ENCODE measurements at places on chromosomes 1 and 21.
A peak's percentile ranks its signal among the peaks of the same experiment; 100 is the strongest.

DNA sequence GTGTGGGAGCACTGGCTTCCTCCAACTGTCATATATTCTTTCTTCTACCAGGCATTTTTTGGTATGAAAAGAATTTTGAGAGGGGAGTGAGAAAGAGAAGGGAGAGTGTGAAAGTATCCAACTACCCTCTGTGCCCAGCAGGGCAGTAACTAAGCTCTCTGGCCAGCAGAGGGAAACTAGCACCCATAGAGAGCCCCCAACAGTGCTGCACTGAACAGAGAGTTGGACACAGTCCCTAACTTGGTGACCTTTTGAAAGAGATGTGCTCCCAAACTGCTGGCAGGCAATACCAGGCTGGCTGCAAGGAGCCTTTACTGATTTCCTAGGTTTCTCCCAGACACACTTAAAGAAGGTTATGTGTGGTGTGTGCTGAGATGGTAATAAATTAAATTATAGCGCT, 118.8 kb upstream of the PBX1 start:
- no peak for DNase-seq

DNA sequence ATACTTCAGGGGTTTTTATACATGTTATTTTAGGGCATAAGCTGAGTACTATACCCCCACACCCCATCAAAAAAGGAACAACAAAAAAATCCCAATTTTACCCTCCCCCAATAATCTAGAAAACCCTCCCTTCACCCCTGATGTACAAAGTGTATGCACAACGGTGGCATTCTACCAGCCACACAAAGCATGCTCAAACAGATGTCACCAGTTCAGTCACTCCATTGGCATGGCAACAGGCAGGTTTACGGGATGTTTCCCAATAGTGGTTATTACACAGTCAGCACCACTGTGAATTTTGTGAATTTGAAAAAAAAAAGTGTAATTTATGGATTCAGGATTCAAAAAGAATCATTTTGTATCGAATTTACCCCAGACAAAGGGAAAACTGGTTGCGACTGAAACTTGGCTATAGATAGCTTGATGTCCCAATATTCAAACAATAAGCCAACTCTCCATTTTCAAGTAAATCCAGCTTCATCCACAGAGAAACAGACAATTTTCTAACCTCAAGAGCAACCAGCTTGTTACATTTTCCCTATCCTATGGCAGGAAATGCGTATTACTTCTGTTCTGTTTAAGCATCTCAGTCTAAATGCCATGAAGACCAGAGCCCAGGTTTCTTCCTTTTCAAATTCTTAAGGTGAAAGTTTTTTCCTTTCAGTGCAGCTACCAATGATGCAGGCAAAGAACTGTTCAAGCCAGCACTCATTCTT, 34.0 kb upstream of the SLC45A3 start:
- DNase-seq, result no peak

DNA sequence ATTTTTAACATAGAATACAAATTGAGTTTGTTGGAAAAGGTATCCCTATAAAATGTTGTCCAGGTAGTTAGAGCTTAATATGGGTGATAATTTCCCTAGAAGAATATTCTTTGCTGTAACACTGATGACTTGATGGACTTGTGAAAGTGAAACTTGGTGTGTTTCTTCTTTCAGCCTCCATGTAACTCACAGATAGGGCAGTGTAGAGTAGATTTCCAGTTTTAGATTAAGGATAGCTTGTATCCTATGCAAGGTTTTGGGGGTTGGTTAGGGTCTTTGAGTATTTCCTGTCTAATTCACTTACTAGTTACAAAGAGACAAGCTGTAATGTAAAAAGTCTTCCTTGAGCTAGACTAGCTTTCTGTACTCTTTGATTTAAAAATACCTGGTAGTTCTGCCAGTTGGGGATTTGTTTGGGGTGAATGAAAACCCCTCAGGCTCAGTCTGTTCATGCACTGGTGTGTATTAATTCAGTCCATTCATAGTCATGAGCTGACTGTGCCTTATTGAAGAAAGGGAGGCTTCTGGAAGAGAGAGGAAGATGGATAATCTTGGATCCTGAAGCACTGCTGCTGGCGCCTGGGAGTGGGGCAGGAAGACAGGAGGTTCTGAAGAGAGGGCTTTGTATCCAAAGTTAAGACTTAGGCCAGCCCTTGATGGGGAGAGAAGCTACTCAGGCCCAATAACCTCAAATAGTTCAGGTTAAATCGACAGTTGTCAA, 83.6 kb downstream of the CAMTA1 start:
- no peak for DNase-seq

- peak; percentile 28 for DNase-seq
These were observed 53.8 kb upstream of the MROH9 start for GRCh38 chr1:170881268-170882265.

DNA sequence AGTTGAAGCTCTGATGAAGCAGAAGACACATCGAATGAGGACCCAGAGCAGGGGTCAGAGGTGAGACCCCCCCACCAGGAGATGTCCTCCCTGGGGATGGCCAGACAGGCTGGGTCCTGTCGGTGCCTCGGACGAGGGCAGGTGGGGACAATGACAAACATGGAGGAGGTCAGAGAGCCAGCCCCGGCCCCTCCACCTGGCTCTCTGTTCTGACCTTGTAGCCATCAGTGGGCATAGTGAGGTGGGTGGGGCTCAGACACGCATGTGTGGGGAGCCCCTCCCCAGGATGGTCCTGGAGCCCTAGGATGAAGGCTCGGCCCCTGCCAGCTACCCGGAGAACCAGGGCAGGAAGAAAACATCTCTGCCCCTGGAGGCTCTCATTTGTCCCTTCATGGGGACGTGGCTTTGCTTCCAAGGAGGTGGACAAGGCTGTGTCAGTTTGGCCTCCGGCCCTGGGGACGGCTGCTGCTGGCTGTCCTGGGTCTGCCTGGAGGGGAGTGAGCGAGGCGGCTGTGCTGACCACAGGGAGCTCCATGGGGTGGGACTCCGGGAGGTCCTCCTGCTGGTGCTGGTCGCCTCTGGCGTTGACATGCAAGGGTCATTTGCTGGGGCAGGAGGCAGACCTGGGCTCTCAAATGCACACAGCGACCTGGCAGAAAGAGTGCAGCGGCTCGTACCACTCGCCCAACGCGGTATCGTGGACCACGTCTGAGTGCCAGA, 2.6 kb downstream of the KRTAP10-6 start:
- no peak for DNase-seq

GRCh38 chr1:173469656-173470055, 7.5 kb upstream of the PRDX6 start:
- no peak for DNase-seq

DNA sequence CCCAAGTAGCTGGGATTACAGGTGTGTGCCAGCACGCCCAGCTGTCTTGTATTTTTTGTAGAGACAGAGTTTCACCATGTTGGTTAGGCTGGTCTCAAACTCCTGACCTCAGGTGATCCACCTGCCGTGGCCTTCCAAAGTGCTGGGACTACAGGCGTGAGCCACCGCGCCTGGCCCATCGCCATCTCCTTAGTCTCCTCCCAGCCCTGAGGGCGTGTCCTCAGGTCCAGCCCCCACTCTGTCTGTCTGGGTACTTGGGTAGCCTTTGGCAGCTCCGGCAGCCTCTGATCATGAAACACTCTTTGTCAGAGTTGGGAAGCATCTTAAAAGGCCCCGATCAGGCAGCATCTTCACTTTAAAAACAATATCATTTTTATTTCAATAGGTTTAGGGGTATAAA, 90.3 kb upstream of the DISP3 start:
- DNase-seq, result no peak

GRCh38 chr1:62841587-62842169, 57.7 kb downstream of the ATG4C start:
- DNase-seq, result peak; percentile 27

DNA sequence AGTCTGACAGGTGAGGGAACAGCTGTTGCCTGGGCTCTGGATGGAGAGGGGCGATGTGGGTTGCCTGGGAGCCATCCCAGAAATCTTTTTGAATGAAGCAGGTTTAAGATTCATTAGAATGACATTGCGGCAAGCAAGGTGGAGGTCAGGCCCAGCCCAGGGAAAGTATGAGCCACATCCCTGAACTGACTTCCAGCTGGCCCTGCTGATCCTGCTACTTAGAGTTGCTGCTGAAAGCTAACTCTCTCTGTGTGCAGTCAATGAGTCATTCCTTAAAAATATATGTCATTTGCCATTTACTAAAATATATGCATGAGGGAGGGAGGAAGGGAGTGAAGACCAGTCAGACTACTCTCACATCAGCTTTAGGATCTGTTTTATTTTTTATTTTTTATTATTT, 54.3 kb upstream of the RAB3GAP2 start:
- DNase-seq, result no peak

GRCh38 chr1:168960595-168960994, 145.9 kb upstream of the ATP1B1 start:
- no peak for DNase-seq

DNA sequence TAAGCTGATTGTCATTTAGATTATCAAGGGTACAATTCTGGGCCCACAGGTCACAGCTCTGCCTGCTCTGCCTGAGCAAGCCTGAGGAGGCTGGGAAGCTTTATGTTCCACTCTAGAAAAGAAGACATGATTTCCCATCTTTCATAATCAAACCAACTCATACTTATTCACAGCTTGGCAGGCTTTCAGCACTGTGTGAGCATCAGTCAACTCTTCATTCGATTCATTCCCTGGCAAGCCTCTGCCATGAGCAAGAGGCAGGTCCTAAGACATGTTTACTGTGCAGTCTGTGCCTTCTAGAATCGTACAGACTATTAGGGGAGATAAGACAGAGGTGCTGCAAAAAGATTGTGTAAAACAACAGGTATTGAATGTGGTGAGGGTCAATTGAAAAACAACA, 24.5 kb upstream of the KIRREL1 start:
- no peak for DNase-seq

DNA sequence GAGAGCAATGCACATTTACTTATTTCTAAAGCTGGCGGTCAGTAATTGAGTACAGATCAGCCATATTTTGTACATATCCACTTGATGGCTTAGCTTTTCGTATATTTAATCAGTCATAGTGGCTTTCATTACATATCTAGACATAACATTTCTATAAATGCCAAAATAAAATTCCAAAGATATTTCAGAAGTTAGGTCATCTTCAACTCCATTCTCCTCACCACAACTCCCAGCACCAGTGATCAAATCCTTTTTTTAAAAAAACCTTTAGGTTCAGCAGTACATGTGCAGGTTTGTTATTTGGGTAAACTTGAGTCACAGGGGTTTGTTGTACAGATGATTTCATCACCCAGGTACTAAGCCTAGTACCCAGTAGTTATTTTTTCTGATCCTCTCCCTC, 53.9 kb upstream of the GNG4 start:
- peak; percentile 48 for DNase-seq

GRCh38 chr1:89962742-89963075, 32.2 kb upstream of the ZNF326 start:
- no peak for DNase-seq

DNA sequence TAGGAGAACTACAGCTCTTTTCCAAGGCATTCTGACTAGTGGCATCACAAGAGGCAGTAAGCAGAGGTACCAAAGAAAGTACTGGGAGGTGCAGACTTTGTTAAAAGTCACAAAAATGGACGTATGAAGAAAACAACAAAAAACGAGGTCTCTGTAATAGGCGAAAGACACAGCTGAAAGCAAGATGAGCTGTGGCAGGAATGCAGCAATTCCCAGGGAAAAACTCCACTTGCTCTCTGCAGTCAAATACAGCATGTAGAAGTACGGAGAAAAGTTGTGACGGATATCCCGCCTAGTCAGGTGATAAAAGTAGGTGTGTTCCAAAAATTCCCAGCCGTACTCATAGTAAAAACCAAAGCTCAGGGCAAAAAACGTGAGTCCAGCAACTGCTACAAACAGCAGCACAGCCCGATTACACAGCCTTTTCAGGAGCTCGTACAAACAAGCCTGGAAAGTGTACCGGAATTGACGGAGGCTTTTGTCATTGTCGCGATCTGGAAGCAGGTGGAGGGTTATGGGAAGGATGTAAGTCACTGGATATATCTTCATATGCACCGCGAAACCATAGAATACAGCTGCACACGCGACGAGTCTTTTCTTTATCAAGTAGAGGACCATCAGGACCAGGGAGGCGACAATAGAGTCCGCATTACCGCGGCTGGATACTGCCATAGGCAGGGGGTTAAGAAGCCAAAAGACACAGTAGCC, 979 bp downstream of the PIGM start:
- no peak for DNase-seq

DNA sequence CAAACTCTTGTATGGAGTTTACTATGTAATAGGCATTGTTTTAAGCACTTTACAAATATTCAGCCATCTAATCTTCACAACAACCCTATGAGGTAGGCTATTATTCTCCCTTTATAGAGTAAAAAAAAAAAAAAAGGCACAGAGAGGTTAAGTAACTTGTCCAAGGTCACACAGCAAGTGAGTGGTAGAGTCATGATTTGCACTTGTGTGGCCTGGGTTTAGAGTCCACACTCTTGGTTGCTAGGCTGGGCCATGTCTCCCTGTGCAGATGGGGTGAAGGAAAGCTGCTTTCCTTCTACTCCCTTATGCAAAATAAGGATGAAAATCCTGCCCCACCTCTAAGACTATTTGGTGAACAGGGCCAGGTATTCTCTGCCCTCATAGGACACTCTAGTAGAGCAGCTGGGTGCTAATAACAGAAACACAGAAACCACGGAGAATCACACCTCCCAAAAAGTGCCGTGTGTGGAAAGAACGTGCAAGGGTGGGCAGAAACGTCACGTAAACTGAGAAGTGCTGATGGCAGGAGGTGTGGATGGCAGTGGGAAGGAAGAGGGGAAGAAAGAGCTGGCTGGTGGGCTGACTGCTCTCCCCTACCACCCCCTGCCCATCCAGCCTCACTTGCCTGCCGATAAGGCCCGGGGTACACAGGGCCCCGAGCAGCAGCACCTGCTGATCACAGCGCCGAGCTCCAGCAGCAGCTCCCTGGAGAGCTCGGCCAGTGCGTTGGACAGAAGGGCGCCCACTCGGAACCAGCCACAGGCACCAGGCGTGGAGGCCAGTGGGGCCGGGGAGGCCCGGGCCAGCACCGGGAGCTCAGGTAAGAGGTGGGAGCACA, 28.3 kb upstream of the VPS13D start:
- no peak for DNase-seq

GRCh38 chr1:199585392-199585791, 442.1 kb upstream of the NR5A2 start:
- DNase-seq, result no peak

GRCh38 chr1:186842547-186842946, 13.8 kb downstream of the PLA2G4A start:
- no peak for DNase-seq

- no peak for DNase-seq
These were observed 48.2 kb downstream of the RASSF5 start for GRCh38 chr1:206555473-206555935.

- no peak for DNase-seq
These were observed 28.2 kb upstream of the RABGAP1L start for GRCh38 chr1:174131032-174131638.

- DNase-seq, result no peak
These were observed 4.7 kb downstream of the IL24 start for GRCh38 chr1:206901944-206902343.

DNA sequence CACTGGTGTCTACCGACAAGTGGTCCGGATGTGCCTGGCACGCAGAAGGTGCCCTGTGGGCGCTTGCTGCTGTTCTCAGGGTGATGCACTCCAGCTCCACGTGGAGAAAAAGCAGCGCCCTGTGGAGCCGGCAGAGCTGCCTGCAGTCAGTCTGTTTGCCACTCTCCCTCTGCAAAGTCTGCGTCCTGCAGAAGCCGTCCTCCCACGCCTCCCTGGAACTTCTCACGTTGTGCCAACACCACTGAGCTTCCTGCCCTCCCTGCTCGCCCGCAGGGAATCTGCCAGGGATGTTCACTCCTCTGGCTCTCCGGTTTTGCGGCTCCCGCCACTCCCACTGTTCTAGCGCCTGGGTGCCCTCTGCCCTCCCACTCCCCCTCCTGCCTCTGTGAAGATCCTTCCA, 19.8 kb upstream of the UBXN10 start:
- no peak for DNase-seq

Measured in non-pigmented ciliary epithelial cell (primary cell).